ENCODE measurements at places on chromosomes 2 and 18. TPM values are rescaled to one million over a fixed set of nuclear protein-coding genes. Genes with fewer than 3 reads are reported as not detected.
A peak's percentile ranks its signal among the peaks of the same experiment; 100 is the strongest.

CDH19 gene
- total RNA-seq: not detected

KCNF1 gene
- total RNA-seq: 0.24 TPM

UBR3 gene
- 25.0 TPM for total RNA-seq

MYO3B gene
- total RNA-seq: not detected

OSBPL6 gene
- 0.03 TPM for total RNA-seq

IL36A gene
- not detected for total RNA-seq

POLR1B gene
- 15.1 TPM for total RNA-seq

MPV17 gene
- 88.0 TPM for total RNA-seq

ATRAID gene
- 153 TPM for total RNA-seq

DNA sequence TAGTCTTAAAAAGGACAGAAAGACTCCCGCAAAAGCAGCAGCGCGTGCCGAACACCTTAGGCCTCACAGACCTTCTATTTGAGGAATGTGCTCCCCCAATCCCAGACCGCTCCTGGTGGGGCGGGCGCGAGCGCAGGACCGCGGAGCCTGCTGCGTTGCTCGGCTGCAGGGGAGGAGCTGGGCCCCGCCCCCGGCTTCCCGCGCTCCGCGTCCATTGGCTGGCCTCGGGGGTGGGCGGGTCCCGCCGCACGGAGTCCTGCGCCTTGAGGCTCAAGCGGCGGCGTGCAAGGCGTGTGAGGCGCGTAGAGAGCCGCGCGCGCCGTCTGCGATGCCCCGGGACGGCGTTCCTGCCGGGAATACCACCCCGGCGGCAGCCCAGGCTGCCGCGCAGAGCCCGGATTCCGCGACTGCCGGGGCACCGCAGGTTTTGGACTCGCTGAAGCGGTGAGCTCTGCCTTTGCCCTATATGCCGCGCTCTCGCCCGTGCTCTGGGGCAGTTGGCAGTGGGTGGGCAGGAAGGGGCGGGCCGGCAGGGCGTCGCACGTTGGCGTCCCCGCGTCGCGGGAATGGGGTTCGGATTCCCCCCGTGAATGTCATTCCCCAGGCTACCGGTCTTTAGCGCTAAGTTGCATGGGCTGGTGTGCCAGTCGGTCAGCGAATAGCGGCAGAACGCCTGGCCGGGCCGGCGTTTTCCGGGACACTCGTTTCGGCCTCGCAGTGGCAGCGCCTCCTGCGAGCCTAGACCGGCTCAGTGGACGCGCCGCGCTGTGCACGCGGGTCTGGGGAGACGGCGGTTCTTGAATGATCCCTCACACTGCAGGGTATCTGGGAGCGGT, 49.6 kb upstream of the PAIP2B start:
- DNase-seq: peak; percentile 88

GRCh38 chr2:60559880-60560279, 6.4 kb upstream of the BCL11A start:
- DNase-seq: no peak

DNA sequence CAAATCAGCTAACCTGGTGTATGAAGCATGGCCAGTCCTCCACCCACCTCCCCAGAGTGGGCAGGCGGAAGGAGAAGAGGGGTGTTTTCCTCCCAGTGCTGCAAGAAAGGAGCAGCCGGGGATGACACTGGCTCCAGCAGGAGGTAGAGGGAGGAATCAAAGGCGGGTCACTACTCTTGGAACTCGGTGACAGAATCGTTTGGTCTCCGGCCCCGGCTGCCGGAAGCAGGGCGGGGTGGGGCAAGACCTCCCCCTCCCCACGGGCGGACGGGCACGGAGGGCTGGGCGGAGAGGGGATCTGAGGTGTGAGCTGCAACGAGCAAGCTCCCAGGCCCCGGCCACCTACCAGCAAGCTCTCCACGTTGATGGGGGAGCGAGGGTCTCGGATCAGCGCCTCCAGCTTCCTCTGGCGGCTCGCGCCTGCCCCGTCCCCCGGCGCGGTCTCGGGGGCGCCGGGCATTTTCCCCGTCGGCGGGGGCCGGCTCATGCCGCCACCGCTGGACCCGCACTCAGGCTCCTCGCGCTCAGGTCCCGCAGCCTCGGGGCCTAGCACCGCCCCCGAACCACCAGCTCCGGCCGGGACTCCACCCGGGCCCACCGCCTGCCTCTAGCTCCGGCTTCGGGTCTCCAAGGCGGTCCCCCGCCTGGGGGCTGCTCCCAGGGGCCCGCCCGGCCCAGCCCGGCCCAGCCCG, 640 bp downstream of the ROCK2 start:
- DNase-seq: peak; percentile 67

- no peak for DNase-seq
Measured at GRCh38 chr2:219533930-219534661, 9.5 kb downstream of the CHPF start.

- DNase-seq: no peak
Measured at GRCh38 chr2:94762600-94762999, 108.6 kb upstream of the TEKT4 start.

GRCh38 chr2:127618551-127619202, 27.3 kb upstream of the GPR17 start:
- DNase-seq: no peak

GRCh38 chr18:21894619-21895367, 154.2 kb downstream of the MIB1 start:
- no peak for DNase-seq

DNA sequence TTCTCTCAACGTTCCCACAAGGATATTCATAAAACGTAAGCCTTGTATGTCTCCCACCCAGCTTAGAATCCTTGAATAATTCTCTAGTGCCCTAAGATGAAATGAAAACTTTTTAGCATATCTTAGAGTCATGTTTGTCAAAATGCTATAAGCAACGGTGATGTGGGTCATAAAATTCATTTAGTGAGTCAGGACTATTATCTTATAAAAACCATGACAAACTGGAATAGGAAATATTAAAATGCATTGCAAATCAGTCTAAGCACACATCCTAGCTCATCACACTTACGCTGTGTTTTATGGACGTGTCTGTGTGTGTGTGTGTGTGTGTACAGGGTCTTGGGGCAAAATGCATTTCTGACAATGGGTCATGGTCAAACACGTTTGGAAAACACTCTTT, 119.9 kb upstream of the ST6GAL2 start:
- DNase-seq: no peak

DNA sequence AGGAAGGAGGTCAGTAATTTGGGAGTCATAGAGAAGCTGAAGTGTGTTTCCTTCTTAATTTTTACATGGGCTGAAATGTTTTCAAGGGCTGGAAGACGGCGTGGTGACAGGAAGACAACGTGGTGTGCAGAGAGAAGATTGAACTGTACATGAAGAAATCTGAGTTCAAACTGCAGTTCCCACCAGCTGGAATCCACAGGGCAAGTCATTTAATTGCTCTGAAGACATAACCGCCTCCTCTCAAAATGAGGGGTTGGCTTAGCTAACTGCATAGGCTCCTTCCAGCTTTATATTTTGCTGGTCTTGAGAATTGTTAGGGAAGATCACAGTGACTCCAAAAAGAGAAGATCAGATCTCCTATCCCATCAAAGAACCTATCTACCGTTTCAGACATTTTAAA, 103.9 kb downstream of the SLC8A1 start:
- no peak for DNase-seq

- no peak for DNase-seq
Measured at GRCh38 chr2:29066997-29067605, 7.2 kb downstream of the PCARE start.

DNA sequence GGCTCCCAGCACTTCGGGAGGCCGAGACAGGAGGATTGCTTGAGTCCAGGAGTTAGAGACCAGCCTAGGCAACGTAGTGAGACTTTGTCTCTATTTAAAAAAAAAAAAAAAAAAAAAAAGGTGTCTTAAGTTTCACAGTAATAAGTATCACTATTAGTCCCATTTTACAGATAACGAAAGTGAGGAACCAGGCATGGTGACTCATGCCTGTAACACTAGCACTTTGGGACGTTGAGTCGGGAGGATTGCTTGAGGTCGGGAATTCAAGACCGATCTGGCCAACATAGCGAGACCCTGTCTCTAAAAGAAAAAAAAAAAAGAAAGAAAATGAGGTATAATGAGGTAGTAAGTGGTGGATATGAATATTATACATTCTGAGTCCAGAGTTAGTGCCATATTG, 2.5 kb downstream of the KCNJ13 start:
- no peak for DNase-seq

- no peak for DNase-seq
Measured at GRCh38 chr2:71952572-71953188, 195.0 kb downstream of the CYP26B1 start.

DNA sequence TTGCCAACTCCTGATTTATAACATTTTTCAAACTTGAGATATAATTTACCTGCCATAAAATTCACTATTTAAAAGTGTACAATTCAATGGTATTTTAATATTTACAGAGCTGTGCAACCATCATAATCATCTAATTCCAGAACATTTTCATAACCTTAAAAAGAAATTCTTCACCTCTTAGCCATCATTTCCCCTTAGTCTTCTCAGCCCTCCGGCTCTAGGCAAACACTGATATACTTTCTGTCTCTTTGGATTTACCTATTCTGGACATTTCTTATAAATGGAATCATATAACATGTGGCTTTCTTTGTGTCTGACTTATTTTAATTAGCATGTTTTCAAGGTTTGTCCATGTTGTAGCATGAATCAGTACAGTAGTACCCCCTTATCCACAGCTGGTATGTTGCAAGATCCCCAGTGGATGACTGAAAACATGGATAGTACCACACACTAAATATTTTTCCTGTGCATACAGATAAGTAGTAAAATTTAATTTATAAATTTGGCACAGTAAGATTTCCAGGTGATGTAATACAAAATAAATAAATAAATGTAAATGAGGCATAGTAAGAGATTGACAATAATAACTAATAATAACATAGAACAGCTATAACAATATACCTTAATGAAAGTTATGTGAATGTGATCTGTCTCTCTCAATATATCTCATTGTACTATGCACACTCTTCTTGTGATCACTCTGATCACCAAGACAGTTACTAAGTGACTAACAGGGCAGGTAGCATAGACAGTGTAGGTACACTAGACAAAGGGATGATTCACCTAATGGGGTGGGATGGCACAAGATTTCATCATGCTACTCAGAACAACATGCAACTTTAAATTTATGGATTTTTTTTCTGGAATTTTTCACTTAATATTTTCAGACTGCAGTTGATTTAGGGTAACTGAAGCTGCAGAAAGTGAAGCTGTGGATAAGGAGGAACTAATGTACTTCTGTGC, 73.1 kb downstream of the RAB3GAP1 start:
- no peak for DNase-seq

DNA sequence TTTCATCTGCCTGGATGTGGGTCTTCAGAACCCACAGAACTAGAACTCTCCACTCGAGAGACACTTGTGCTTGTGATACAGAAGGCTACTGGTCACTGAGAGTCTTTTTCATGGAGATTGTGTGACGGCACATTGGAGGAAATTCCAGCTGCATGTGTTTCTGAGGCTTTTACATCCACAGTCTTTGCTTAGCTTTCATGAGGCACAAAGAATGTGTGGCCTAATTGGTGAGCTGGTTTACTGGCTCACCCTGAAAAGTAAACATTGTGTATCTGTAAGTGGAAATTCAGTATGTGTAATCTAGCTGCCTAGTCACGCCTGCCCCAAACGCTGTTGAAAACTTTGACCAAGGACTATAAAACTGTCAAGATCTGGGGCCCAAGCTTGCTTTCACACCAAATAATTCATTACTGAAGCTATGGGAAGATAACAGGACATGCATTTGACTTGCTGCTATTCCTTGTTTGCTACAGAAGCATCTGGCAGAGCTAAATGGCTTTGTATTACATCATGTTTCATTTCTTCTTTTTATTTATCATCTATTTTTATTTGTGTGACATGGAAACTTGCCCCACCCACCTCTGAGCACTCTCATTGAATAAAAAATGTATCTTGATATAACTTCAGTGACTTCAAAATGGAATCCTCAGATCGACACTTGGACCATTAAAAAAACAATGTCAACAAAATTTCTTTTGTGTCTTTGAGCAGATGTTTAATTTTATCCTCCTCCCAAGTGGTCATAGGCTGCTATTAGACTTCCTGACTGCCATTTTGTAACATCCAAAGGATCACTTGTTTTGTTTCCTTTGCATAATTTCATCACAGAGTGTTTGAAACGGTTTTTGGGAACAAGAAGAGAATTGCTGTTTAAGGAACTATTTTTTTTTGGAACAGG, 80.2 kb downstream of the EFEMP1 start:
- peak; percentile 90 for DNase-seq

GRCh38 chr18:68822926-68823325, 25.0 kb downstream of the CCDC102B start:
- no peak for DNase-seq

- DNase-seq: no peak
Measured at GRCh38 chr18:45349019-45349418, 266.3 kb upstream of the SLC14A2 start.

DNA sequence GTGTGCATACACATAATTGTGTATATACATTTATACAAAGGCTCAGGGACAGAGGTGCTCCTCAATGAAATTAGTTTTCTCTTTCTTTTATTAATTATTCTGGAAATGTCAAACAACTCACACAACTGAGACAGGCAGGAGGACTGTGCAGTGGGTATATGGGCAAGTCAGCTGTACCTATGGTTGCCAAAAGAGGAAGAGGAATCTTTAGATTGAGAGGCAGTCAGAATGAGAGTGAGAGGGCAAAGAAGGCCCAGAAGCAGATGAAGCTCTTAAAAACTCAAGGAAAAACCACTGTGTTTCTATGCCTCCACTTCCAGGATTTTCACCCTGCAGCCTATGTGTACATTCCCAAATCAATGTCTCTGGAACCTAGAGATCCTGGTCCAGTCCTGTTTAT, 79.1 kb downstream of the CACNB4 start:
- no peak for DNase-seq

- DNase-seq: peak; percentile 37
Measured at GRCh38 chr2:240402566-240403272, 32.7 kb upstream of the GPC1 start.

- DNase-seq: peak; percentile 30
Measured at GRCh38 chr2:30693821-30694281, 113.4 kb downstream of the CAPN13 start.

DNA sequence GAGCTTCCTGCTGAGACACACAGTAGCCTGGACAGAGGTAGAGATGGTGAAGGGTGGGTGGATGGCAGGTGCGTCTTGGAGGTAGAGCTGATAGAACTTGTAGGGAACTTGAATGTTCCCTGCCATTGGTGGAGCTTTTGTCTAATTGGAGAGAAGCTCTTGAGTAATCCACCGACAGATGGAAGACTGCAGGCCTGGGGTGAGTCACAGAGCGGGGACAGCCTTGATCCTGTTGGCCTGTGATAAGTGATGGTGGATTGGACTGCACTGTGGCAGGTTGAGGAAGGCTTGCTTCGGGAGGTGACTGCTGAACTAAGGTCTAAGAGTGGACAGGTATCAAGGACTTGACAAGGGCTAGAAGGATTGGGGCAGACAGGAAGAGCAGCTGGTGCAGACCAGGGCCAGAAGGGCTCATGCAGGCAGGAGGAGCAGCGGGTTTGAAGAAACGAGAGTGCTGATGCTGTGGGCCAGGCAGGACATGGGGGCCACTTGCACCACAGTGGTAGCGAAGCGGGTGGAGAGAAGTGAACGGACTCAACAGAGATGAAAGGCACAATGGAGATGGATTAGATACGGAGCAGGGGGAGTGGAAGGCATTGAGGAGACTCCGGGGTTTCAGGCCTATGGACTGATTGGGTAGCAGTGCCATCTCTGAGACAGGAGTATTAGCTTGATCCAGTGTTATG, 16.3 kb downstream of the CABLES1 start:
- no peak for DNase-seq

All from SJSA1 (cell line).